ENCODE measurements at places on chromosomes 16 and 17. TPM values are rescaled to one million over a fixed set of nuclear protein-coding genes. Genes with fewer than 3 reads are reported as not detected.

KRT12 gene
- not detected for total RNA-seq

ZP2 gene
- total RNA-seq = not detected

SBK1 gene
- 0.58 TPM for total RNA-seq

C17orf50 gene
- not detected for total RNA-seq

SHBG gene
- not detected for total RNA-seq

SOCS7 gene
- 10.3 TPM for total RNA-seq

RAB11FIP4 gene
- total RNA-seq = 0.18 TPM

OR1F1 gene
- not detected for total RNA-seq

CTRB1 gene
- total RNA-seq = not detected

ERN1 gene
- total RNA-seq = 8.1 TPM

GRIN2A gene
- total RNA-seq = under 0.01 TPM

NPIPB8 gene
- total RNA-seq = not detected

METRNL gene
- total RNA-seq = 72.1 TPM

TUBD1 gene
- 5.8 TPM for total RNA-seq

LRRC46 gene
- under 0.01 TPM for total RNA-seq

SLC5A10 gene
- not detected for total RNA-seq

ARHGDIG gene
- not detected for total RNA-seq

PEX12 gene
- total RNA-seq = 5.5 TPM

OMG gene
- not detected for total RNA-seq

CA7 gene
- total RNA-seq = not detected

ATP2A1 gene
- total RNA-seq = not detected

SLC6A4 gene
- not detected for total RNA-seq

CES1 gene
- 0.58 TPM for total RNA-seq

ARL2BP gene
- total RNA-seq = 109 TPM

PDILT gene
- not detected for total RNA-seq

MLX gene
- total RNA-seq = 38.6 TPM

GSG1L2 gene
- total RNA-seq = not detected

TEX19 gene
- total RNA-seq = not detected

NPIPA2 gene
- not detected for total RNA-seq

MT1G gene
- total RNA-seq = 57.4 TPM

ASPHD1 gene
- 8.1 TPM for total RNA-seq

RAB37 gene
- 0.53 TPM for total RNA-seq

MAPT gene
- total RNA-seq = under 0.01 TPM

SULT1A2 gene
- 0.58 TPM for total RNA-seq

NUPR1 gene
- 28.7 TPM for total RNA-seq

DBNDD1 gene
- total RNA-seq = under 0.01 TPM

ABAT gene
- 3.5 TPM for total RNA-seq

GLTPD2 gene
- total RNA-seq = not detected

SLFN13 gene
- 0.86 TPM for total RNA-seq

TMIGD1 gene
- not detected for total RNA-seq

WFDC1 gene
- total RNA-seq = not detected
